ENCODE measurements at places on chromosomes 1 and 21.

- DNase-seq, result peak; percentile 80
Measured at GRCh38 chr21:31659536-31660258, at the start of gene SOD1. Gene SOD1 (plus strand): TSS chr21:31659693. CDS start chr21:31659770, 77 bp downstream.

DNA sequence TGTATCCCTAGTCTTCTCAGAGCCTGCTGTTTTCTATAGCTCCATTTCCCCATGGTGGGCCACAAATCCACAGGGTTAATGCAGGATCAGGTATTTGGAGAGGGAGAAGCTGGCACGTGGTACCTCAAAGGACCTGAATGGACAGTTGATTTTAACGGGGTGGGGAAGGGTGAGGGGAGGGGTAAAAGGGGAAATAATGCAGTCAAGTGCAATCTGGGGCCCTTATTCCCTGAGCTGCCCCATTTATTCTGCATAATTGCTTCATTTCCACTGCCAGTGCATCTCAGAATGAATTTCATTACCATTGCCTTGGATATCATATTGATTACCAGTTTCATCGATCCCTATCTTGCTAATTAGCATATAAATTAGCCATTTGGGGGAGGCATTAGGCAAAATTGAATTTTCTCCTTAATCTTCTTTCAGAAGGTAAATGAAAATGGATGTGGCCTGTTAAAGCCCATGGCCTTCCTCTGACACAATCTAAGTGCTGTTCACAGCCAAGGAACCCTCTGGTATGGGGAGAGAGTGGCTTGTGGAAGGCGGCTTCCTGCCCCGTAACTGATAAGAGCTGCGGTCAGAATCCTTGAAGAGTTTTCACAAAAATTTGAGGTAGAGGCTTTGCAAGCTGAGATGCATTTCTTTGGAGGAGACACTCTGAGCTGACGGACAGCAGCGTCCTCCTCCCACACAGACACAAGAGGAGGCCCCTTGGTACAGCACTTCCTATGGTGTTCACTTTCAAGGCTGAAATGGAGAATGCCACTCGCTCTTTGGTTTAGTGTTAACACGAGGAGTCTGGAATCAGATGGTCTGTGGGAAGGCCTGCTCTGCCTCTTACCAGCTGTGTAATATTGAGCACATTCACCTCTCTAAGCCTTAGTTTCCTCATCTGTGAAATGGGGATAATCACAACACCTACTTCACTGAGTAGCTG, 34.4 kb downstream of the PHC2 start:
- DNase-seq, result no peak

- DNase-seq, result no peak
Measured at GRCh38 chr1:112011202-112011601, 21.7 kb upstream of the KCND3 start.

DNA sequence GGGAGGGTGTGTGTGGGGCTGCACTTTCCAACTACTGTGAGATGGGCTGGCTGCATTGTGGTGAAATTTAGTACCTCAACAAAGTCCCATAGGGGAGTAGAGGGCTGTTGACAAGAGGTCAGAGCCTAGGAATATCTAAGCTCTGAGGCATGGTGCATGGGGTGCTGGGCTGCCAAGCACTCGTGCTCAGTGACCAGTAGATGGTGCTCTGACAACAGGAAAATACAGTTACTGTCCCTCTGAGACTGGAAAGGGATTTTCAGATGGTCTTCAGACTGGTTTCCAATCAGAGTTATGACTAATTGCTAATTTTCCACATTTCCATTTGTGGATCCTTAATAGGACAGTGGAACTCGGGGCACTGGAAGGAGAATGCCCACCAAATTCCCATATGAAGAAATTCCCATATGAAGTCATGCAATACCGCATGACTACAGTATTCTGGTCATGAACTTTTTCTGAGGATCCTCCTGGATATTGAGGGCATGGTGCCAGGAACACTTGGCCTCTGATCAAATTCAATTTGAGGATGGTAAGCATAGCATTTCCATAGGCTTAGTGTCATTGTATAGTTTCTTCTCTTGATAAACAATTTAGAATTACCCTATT, 4.1 kb upstream of the CACNA1E start:
- DNase-seq, result no peak

DNA sequence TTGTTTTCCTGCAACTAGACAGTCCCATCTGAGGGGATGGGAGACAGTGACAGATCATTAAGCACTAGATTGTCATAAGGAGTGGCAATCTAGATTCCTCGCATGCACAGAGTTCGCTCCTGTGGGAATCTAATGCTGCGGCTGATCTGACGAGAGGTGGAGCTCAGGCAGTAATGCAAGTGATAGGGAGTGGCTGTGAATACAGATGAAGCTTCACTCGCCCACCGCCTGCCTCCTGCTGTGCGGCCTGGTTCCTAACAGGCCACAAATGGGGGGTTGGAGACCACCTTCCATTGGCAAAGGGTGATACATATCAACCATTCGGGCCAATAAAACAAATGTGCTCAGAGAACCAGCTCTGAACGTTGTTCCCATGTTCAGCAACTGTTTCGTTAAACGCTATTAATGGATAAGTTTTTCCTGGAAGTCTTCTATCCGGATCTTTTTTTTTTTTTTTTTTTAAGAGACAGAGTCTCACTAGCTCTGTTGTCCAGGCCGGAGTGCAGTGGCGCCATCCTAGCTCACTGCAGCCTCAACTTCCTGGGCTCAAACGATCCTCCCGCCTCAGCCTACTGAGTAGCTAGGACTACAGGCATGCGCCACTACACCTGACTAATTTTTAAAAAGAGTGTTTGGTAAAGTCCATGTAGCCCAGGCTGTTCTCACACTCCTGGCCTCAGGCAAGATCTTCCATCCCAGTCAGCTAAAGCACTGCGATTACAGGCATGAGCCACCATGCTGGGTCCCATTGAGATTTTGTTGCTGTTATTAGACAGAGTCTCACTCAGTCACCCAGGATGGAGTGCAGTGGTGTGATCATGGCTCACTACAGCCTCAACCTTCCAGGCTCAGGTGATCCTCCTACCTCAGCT, 8.7 kb upstream of the RSRP1 start:
- no peak for DNase-seq

GRCh38 chr1:41535276-41535675, 50.8 kb upstream of the EDN2 start:
- DNase-seq, result no peak

DNA sequence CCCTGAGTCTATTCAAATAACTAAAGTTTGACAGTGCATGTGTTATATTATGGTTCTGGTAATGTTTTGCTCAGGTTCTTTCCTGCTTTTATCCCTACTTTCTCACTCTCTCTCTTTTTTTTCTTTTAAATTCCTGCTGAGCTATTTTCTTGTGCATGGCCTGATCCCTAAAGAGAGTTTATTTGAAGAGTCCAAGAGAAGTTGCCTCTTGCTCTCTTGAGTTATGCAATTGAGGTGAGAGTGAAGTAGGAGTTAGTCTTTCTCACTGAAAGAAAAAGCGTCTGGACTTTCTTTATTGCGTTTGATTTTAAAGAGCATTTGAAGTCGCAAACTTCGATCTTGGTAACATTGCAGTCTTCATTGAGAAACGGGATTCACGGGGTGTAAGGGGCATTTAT, 136.2 kb upstream of the RAVER2 start:
- DNase-seq, result no peak

DNA sequence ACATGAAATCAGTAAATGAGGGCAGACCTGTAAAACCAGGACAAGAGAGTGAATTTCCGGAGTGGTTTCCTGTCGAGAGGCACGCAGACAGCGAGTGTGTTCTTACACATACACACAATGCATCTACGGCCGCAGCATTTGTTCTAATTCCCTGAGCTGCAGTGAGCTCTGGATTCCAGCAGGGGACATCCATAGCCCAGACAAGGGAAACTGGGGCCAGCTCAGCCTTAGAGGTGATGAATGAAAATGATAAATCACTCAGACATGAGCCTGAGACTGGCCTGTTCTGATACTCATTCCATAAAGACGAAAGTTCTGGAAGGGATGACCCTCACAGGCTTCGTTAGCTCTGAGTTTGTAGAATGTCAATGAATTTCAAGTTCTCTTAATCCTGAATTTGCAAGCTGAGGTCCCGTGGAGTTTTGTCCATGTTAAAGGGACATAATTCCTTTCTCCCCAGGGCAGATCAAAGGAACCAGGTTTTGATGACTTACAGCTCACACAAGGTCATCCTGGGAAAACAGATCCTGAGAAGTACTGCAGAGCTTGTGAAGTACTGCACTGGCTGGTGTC, 207.9 kb upstream of the C1orf87 start:
- no peak for DNase-seq

- no peak for DNase-seq
Measured at GRCh38 chr1:68470388-68470970, 20.7 kb upstream of the RPE65 start.

DNA sequence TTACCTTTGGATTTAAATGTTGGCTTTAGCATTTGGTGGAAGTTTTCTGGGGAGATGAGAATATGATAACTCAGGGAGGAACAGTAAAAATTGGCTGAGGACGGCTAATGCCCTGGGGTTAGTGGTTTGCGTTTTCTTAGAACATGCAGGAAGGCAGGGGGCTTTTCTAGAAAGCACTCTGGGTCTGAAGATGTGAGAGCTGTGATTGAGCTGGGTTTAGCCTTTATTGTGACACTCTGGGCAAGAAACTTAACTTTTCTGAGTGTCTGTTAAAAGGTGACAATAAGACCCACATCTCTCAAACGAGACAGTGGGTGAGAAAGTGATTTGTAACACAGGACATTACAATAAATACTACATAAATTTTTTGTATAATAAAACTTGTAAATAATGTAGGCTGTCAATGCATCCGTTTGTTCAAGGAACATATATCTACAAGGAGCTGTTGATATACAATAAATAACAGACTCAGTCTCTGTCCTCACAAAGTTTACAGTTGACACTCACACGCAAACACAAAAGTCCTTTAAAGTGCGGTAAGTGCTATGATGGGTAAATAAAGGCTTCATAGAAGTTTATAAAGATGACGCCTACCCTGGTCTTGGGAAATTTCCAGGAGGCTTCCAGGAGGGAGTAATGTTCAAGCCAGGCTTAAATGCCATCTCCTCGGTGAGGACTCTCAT, 49.5 kb upstream of the MRPS6 start:
- no peak for DNase-seq

- no peak for DNase-seq
Measured at GRCh38 chr1:27519331-27520258, 29.6 kb upstream of the WASF2 start.

DNA sequence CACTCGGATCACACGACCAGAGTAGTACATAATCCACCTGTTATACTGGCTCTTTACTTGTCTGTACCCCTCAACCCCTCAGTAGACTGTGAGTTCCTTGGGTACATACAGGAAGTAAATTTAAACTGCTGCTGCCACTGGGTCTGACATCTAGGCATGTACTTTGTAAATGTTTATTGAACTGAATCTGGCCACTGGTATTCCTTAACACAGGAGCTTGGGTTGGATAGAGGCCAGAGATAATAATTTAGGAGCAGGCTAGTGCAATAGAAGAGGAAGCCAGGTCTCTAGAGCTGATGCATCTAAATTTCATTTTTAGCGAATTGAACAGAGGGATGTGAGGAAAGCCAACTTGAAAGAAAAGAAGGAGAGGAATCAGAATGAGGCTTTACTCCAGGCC, 12.4 kb downstream of the TTC4 start:
- DNase-seq, result no peak

GRCh38 chr1:168407832-168408538, 127.3 kb downstream of the TBX19 start:
- DNase-seq, result no peak

GRCh38 chr1:185480545-185480944, 163.5 kb upstream of the IVNS1ABP start:
- no peak for DNase-seq

GRCh38 chr1:14614341-14614740, 15.9 kb downstream of the KAZN start:
- no peak for DNase-seq

DNA sequence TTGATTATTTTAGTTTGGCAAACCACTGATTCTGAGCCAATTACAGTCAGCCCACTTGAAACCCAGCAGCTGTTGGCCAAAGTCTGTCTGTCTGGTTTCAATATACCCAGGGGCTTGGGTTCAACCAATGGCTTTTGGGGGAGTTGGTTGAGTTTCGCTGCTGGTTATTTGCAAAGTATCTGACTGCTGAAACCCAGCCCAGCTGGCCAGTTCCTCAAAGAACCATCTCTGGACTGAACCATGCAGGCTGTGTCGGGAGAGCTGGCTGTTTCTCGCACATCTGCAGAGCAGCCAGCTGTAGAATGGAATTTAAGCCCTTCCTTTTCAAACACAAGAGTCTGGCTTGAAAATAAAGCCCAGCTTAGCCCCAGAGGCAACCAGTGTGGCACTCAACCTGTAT, 66.0 kb upstream of the PAX7 start:
- DNase-seq, result no peak

- no peak for DNase-seq
Measured at GRCh38 chr1:226248091-226248490, 24.6 kb downstream of the MIXL1 start.

DNA sequence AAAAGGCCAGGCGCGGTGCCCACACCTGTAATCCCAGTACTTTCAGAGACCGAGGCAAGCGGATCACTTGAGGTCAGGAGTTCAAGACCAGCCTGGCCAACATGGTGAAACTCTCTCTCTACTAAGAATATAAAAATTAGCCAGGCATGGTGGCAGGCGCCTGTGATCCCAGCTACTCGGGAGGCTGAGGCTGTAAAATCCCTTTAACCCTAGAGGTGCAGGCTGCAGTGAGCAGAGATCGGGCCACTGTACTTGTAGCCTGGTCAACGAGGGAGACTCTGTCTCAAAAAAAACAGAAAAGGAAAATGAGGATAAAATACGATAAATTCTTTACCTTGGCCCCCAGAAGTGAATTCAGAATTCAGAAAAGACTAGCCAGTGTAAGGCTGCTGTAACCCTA, 1.6 kb downstream of the TMEM50B start:
- no peak for DNase-seq

DNA sequence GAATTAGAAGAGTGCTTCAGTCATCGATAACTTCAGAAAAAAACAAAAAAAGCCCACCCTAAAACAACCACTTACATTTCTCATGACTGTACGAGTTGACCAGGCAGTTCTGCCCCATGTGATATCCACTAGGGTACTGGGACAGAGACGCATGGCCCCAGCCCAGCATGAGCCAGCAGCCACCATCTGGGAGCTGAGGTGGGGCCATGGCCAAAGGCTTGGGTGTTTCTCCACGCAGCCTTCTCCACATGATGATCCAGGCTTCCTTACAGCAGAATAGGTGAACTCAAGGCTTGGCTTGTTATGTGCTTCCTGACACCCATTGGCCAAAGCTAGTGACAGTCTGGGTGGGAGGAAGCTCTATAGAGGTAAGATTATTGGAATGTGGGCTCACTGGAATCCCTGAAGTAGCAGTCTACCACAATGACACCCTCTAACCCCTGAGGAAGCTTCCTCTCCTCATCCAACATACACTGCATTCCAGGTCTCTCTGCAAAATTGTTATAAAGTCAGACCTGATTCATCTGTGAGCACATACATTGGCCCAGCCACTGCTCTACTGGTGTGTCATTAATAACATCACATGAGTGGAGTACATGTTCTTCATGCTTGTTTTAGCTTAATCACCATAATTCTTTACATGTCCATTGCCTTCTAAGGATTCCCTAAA, 66.3 kb upstream of the NTPCR start:
- DNase-seq, result no peak

GRCh38 chr1:238961790-238962189, 424.6 kb upstream of the CHRM3 start:
- no peak for DNase-seq

- DNase-seq, result no peak
Measured at GRCh38 chr1:99737016-99737415, 29.4 kb downstream of the FRRS1 start.
